ENCODE measurements at places on chromosomes 4 and X.

DNA sequence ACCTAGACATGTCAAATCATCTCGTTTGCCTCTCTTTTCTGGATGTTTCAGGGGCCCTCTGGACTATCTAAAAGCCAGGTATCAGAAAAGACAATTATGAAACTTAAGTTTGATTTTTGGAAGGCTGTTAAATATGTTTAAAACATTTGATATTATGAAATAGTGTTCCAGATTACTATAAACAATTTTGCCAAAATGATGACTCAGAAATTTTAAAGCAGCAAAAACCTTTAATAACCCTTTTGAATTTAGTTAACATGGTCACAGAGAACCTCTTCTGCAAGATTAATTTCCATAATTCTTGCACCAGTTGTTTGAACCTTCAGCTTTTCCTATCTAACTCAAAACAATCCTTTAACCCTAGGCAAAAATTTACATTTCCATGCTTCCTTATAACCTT, 18.8 kb upstream of the FAM47E start:
- DNase-seq = no peak

DNA sequence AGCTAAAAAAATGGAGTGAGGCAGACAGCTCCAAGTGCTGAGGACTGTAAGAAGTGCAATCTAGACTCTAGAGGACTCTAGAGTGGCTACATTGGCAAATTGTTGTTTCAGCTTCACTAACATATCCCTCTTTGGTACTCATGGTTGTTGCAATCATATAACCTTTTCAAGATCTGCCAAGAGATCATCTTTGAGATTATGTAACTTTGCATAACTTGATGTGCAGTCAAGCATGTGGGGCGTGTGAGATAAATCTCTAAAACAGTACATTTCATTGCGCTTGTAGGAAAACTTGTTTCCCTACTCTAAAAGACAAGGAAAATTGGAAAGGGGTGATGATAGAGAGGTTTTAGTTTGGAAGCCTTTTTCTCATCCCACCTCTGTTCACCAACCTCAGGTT, 11.2 kb upstream of the BRS3 start:
- DNase-seq = no peak

DNA sequence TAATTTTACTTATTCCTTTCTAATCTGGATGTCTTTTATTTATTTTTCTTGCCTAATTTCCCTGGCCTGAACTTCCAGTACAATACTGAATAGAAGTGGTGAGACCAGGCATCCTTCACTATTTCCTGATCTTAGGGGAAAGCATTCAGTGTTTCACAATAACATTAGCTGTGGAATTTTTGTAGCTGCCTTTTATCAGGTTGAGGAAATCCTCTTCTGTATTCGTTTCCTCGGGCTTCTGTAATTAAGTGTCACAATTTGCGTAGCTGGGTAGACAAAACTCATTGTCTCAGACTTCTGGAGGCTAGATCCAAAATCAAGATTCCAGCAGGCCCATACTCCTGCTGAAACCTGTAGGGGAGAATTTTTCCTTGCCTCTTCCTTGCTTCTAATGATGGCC, 598.4 kb upstream of the FTHL17 start:
- no peak for DNase-seq

- no peak for DNase-seq
Observed at GRCh38 chrX:2626750-2627149, 64.3 kb upstream of the CD99 start.

- no peak for DNase-seq
Observed at GRCh38 chrX:10190367-10190766, 33.6 kb downstream of the CLCN4 start.

DNA sequence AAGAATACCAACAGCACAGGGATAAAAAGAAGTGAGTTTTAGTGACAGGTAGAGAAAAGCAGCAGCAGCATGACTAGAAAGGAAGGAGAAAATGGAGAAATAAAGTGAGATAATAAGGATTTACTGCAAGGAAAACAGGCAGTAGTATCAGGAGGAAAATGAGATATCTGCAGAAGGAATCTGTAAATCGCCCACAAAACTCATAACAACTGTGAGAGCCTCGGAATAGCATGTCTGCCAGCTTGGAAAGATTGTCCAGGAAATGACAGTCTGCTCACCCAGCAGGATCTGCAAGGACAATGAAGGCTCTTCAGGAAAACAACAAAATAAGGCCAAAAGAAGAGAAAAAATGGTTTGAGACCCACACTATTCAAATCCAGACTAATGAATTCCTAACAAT, 47.4 kb downstream of the CXXC4 start:
- no peak for DNase-seq

- DNase-seq = no peak
Observed at GRCh38 chr4:1504595-1505500, 98.6 kb upstream of the NKX1-1 start.

DNA sequence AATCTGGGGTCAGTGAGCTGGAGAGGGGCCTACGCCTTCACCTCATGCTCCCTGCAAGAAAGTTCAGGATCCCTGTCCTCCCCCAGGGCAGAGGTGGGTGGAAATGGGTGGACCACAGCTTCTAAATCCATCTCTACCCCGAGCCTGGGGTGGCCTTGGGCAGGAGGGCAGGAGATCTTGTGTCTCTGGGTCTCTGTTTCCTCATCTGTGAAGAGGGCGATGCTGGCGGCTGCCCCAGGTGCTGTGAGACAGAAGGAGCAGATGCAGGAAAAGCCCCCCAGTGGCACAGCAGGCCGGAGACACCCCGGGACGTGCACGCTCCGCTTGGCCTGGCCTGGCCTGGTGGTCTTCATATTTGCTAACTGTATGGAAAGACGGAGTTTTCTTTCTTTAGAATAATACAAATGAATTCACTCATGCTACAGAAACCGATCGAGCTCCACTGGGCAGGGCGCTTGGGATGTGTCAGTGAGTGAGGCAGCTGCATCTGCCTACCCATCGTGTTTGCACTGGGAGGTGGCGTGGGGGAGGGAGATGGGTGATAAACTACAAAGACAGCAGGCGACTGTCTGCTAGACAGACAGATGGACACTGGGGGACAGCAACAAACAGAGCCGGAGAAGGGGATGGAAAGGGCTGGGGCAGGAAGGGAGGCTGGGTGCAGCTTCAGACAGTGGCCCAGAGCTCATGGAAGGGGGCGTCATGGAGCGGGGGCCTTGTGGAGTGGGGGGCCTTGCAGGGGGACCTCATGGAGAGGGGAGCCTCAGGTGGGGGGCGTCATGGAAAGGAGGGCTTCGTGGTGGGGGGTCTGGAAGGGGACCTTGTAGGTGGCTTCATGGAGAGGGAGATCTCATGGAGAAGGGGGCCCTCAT, 136.2 kb downstream of the CPZ start:
- DNase-seq = peak; percentile 12

DNA sequence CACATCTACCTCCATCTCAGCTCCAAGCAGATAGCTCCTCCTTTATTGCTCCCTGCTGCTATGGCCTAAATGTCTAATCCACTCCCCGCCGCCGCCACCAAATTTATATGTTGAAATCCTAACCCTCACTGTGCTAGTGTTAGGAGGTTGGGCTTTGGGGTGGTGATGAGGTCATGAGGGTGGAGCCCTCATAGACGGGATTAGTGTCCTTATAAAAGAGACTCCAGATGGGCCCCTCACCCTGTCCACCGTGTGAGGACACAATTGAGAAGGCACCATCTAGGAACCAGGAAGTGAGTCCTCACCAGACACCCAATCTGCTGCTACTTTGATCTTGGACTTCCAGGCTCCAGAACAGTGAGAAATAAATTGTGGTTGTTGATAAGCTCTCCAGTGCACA, 13.6 kb upstream of the TBC1D14 start:
- no peak for DNase-seq

GRCh38 chrX:93594780-93595179, 78.6 kb downstream of the NAP1L3 start:
- DNase-seq = no peak

DNA sequence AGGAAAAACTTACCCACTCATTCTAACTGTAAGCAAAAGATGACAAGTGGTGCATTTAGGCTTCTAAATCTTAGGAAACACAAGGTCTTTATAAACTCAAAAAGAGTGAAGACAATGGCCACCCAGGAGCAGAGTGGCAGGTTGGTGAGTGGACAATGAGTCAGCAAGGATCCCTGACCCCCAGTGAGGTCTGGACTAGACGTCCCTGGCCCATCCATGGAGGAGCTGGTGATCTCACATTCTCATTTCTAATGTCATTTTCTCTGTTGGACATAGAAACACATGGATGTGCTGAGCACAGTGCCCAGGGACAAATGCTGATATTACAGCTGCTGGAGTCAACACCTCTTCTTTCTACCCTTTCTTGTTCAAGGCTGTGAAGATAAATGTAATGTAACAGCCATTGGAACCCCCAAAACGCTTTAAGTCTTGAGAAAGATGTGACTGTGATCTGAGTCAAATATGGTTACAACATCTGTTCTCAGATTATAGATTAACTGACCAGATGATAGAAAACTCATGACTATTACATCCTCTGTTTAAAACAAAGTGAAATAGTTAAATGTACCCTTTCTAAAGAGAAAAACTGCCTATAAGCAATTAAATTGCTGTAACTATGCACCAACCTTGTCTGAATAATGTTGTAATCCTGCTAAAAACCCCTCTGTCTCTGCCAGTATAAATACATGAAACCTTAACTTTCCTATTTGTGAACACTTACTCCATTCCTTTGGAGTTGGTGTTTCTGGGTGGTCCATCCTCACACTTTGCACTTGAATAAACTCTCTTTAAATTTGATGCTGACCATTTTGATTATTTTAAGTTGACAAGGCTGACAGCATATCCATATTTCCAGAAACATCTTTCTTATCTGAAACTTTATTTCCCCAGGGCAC, 92.7 kb downstream of the USP46 start:
- DNase-seq = no peak

DNA sequence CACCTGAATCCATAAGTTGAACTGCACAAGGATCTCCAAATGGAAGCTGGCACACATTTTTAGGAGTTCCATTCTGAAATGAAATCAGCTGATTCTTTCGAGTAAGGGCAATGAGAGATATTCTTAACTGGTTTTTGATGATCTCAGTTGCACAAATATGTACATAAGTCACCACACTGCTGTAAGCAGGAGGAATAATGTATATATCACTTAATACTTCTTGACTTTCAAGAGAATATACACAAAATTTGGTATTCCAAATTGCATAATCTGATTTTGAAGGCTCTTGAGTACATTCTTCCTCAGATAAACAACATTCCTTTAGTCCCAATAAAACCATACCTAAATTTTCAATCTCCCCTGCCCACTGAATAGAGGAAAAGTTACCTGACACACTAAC, 8.2 kb downstream of the FANCB start:
- no peak for DNase-seq

DNA sequence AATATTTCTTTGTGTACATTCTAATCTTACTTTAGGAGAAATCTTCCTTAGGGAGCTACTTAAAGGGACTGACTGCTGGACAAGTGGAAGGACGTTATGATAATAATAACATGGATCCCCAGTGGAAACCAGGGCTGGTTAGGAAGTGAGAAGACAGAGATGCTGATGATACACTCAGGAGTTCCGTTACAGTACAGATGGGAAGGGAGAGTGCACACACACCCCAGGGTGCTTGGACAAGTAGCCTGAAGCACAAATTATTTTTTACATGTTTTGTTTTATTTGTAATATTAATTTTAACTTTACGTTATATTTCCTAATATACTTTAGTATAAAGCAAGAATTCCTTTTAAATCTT, 84.1 kb downstream of the BMPR1B start:
- DNase-seq = no peak

GRCh38 chr4:126458993-126459392, 1144.2 kb downstream of the FAT4 start:
- DNase-seq = no peak

GRCh38 chr4:25030277-25031076, at the start of gene LGI2:
Gene LGI2, minus strand, starts transcription at chr4:25030946. Its CDS starts 253 bp downstream, at chr4:25030693.
- DNase-seq = peak; percentile 38

DNA sequence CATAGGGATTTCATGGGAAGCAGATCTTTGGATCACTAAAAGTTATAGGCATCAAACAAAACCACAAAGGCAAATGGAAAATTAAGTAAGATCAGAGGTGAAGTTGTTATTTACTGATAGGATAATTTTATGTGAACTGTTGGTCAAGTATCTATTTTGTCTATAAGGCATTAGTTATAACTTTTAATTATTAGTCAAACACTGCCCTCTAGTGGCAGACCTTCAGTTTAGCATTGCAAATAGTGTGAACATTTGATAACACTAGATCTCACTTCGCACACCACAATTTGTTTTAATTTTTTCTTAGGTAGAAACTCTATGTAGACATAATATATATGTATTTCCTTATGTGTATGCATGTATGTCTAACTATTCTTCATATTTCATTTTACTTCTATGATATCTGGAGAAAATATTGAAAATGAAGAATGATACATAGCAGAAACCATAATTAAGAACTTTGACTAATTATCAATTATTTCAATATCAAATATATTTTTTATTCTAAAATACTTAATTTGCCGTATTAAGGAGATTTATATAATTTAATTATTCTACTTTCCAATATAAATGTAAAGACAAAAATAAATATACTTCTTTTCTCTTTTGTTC, 214.5 kb upstream of the TACR3 start:
- DNase-seq = no peak

DNA sequence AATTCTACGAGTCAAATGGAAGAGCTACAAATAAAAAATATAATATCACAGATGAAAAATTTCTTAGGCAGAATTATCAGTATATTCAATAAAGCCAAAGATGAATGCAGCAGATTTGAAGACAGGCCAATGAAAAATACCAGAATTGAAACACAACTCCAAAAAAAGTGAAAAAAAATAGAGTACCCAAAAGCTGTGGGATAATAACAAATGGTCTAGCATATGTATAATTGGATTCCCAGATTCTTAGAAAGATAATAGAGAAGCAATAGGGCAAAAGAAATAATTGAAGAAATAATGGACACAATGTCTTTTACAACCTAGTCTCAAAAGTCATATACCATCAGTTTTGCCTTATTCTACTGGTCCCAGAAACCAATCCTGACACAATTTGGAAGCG, 4.4 kb downstream of the ANAPC10 start:
- no peak for DNase-seq

DNA sequence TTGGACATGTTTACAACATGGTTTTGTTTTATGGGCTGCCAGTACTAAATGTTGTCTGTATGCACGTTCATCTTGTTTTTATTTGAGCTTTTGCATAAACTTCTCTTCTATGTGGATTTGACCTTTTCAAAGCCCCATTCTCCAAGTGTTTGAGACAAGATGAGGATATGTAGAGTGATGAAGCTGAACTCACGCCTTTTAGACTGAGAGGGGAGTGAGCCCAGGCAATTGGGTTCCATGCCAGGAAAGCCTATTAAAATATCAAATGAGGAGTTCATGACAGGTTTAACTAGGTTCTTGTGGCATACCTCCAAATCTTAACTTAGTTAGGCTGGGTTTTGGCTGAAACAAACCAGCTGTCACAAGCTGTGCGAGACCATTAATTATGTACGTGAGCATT, 170.4 kb upstream of the LDB2 start:
- DNase-seq = no peak

All from H9 (cell line).